ENCODE measurements at places on chromosomes 12 and 14. TPM values are rescaled to one million over a fixed set of nuclear protein-coding genes. Genes with fewer than 3 reads are reported as not detected.

The M6PR gene
- 90.8 TPM for total RNA-seq

The NAA25 gene
- 26.3 TPM for total RNA-seq

GRCh38 chr12:69682110-69682755, 16.9 kb downstream of the BEST3 start:
- DNase-seq = no peak

The BMP4 gene
- 6.0 TPM for total RNA-seq

The KRT1 gene
- total RNA-seq = not detected

DNA sequence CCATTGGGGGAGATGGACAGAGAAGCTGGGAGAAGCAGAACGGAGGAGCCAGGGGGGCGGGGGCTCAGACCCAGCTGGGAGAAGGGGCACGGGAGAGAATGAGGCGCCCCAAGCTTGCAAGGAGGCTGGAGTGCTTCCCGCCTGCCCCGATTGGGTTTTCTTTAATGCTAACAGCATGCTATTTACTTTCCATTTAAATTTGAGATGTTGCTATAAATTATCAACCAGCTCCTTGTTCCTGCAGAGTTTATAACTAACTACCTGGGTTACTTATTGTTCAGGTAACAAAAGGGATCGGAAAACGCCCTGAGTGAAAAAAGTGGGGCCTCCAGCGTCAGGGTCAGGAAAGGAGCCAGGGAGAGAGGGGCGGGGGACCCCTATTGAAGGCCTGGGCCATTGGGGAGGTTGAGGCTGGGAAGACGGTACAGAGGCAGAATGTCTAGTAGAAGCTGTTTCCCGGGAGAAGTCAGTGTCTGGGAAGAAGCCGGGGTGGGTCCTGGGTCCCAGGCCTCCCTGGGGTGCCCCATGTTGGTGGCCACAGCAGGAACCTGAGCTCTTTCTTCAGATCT, 2.5 kb downstream of the HNF1A start:
- DNase-seq = no peak

DNA sequence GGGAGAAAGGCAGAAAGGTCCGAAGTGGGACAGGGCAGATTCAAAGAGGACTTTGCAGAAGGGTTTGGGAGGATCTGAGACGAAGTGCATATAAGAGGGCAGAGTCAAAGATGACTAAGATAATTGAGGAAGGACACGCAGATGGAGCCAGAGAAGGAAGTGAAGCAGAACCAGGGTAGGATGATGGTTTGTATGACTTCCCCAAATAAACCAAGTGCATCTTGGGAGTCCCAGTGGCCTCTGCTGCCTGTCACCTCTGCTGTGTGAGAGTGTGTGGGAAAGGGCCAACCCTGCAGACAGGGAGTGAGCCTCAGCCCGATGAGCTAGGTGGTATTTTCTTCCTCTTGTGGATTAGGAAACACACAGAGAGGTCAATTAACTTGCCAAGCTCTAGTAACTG, 36.8 kb downstream of the FLVCR2 start:
- DNase-seq = peak; percentile 18

- peak; percentile 86 for DNase-seq
Measured at GRCh38 chr14:21038441-21039422, 3.4 kb upstream of the RNASE7 start.

The FRMD6 gene
- total RNA-seq = 6.2 TPM

DNA sequence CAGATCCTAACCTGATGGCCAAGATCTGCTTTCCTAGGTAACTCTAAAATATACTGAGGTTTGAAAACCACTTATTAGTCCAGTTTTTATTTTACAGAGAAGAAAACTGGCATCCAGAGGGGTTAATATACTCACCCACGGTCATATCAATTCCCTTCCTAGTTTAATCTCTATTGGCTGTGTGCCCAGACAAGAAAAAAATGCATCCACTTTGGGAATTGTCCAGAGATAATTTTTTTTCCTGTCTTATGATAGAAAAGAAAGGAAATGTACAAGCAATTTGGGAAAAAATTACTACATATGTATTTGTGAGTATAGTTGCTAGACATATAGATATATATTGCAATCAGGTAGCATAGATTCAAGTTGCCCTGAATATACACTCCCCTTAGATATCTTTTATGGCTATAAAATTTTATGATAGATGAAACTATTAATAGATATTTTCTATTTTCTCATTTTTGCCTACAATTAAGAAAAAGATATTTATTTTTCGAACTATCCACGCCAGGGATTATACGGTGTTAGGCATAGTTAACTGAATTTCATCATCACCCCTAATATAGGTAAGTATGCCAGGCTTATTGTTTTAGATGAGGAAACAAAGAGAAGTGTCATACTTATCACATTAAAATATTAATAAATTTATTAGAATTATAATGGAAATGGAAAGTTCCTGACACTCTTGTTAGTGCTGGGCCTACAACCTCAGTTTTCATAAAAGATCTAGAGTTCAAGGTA, 100.5 kb upstream of the SLC38A2 start:
- DNase-seq = no peak

DNA sequence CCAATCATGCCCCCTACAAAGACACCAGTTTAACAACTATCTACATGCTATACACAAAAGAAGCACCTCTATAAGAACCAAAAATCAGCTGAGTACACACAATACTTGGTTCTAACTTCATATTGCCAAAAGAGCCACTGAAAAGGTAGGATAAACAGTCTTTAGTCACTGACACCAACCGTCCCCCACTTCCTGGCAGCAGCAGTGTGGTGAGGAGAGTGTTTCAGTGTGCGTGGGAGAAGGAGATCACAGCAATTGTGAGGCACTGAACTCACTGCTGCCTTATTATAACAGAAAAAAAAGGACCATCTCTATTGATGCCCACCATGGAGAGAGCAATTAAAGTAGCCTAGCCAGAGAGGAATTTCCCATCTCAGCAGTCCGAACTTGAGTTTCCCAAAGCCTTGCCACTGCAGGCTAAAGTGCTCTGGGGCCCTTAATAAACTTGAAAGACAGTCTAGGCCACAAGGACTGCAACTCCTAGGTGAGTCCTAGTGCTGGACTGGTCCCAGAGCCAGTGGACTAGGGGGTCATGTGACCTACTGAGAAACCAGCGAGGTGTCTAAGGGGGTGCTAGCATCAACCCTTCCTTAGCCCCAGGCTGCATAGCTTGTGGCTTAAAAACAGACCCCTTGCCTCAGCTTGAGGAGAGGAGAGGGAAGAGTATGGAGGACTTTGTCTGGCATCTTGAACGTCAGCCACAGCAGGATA, 37.1 kb upstream of the LMNTD1 start:
- DNase-seq = no peak

DNA sequence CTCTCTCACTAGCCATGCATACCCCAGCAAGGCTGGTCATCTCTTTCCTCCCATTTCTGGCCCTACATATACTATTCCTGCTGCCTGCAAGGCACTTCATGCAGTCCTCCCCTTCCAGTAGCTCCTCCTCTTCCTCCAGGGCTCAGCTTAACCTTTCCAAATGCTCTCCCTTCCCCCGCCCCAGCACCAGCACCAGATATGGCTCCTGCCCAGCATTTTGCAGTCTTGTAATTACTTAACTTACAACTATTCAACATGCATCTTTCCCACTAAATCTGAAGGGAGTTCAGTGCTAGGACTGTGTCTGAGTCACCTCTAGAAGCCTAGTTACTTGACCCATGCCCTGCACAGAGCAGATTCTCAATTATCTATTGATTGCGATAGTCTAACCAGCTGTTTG, 1.8 kb upstream of the FBXO21 start:
- DNase-seq = no peak

The KRT74 gene
- not detected for total RNA-seq

All from heart right ventricle (tissue), 16 donors.